SIG-M5 (cell line): ENCODE measurements at places on chromosomes 5 and 9.

- no peak for DNase-seq
Measured at GRCh38 chr9:122348288-122348777, 22.5 kb upstream of the PTGS1 start.

DNA sequence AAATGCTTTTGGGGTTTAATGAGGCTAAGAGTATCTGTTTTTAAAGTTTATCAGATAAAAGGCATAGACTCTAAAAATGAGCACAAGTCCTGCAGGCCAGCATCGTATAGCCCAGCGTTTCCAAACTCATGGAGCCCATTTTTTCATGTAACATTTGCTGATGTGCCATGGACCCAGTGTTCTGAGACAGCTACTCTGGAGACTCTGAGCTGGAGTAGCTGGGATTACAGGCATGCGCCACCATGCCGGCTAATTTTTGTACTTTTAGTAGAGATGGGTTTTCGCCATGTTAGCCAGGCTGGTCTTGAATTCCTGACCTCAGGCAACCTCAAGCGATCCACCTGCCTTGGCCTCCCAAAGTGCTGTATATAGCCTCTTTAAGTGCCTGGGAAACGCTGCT is 15.8 kb downstream of the GLRX start:
- DNase-seq = no peak

DNA sequence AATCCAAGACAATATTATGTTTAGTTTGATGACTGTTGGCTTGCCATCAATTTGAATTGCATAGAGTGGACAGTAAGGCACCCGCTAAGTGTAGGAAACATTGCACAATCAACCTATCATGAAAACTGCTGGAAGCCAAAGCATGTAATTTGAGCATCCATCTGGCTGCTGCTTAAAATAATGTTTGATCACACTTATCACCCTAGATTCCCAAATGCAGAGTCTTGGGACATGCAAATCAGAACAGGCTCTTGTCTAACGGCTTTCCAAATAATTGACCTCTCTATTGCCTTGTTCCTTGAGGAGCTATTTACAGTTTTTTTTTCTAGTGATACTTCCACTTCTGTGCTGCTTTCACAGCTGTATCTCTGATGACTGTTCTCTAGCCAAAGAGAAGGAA is 342.1 kb downstream of the PRR16 start:
- no peak for DNase-seq

DNA sequence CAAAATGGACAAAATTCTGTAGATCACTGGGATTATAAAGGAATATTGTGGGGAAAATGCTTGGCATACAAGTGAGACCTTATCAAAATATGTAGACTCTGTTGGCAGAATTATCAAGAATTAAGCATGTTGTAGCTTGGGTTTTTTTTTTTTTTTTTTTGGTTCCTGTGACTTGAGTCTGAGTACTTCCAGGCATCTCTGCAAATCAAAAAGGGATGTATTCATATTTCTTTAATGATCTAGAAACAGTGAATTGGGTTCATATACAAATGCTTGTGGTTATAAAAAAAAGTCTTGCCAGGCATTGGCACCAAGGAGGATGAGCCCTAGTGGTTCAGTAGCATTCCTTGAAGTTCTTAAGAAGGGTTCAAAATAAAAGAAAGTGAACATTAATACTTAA is 292.2 kb downstream of the ARHGAP26 start:
- no peak for DNase-seq

DNA sequence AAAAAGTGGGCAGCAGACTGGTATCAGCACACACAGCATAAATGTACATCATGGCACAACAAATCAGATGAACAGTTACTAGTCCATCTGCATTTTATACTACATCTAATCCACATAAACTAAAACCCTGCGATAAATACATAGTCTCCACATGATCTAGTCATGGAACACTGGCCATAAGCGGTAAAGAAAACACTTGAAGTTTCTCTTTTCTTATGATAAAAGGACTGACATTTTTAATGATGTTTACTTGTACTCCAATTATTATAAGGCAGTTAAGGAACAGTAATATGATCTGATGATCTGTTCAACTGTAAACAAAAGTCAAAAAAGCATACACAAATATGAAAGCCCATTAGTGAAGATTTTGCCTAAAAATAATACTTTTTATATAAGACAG is 112.5 kb downstream of the MPDZ start:
- no peak for DNase-seq

DNA sequence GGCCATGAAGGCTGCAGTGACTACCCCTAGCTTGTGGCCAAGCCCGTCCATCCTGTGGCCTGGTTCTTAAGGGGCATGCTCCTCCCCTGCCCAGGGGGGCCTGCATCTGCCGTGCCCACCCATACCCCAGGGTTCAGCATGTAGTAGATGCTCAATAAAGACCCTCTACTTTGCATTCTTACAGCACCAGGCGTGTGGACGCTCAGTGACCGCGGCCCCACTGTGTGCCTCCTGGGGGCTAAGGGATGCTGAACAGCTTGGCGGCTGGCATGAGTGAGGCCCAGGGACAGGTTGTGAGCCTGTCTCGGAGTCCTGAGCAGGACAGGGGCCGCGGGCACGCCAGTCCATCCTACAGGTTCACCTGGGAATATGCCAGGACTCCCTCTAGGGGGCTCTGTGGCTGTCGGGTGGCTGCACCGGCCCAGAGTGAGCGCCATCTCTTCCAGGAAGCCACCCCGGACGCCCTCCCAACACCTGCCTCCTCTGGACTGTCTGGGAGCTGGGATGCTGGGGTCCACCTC is 9.1 kb downstream of the NOTCH1 start:
- DNase-seq = no peak

- DNase-seq = no peak
Measured at GRCh38 chr9:1404940-1405339, 354.8 kb downstream of the DMRT2 start.

DNA sequence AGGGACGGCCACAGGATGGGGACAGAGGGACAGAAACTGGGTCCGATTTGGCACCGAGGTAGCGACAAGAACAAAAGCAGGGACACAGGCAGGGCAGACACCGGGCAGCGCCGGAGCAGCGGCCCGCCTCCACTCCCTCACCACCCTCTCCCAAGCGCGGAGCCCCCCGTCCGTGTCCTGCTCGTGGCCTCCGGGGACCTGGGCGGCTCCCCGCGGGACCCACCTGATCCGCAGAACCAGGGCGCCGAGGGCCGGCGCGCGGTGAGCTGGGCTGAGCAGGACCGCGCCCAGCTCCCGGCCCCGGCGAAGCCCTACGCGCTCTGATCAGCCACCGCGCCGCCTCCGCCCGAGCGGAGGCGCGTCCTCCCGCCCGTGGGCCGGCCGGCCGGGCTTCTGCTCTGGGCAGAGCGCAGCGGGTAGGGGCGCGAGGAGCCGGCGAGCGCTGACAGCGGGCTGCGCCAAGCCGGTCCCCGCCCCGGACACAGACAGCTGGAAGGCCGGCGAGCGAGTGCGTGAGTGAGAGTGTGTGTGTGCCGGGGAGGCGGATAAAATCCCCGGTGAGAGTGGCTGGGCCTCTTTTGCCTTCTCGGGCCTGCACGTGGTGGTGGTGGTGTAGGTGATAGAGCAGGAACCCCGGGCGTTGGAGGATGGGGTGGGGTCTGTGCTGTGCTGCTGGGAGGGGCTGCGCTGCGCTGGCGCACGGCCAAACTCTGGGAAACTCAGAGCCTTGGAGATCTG is at the start of gene GGTA1:
GGTA1 (minus strand) TSS at position 418 of the 738 bp plus-strand sequence. CDS start 31,922 bp downstream, outside the sequence.
- DNase-seq = no peak

- no peak for DNase-seq
Measured at GRCh38 chr9:73525350-73525749, 373.7 kb downstream of the ANXA1 start.

DNA sequence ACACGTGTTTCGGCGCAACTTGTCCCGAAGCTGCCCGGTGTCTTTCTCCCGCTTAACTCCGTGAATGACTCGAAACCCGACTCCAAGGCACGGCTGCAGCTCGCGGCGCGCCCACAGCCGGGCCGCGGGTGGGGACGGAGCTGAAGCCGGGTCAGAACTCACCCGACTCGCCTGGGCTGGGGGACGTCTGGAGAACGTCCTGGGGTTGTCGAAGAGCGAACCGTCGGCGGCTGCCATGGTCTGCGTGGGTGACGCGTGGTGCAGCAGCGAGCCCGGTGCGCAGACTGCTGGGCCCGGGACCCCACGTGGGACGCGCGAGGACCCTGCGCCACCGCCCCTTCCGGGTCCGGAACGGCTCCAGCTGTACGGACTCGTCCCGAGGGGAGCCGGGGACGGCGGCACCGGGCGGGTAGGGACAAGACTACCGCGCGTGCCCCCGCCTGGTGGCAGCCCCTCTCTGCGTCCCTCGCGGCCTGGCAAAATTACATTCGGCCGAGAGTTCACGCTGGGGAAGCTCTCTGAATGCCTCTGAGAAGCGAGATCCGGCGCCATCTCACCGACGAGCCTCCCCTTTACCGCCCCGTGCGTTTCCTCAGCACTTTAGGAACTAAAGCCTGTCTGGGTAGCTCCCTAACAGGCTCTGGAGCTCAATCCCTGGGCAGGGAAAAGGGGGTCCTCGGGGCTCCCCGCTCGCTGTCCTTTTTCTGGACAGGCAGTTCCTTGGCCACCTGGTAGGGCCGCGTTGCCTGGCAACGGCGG is at the start of gene DDX31:
DDX31 (minus strand) TSS at position 286 of the 759 bp plus-strand sequence; CDS start at position 237, 49 bp downstream.
- no peak for DNase-seq

GRCh38 chr5:115578657-115579056 is 23.6 kb downstream of the TICAM2 start:
- no peak for DNase-seq

- no peak for DNase-seq
Measured at GRCh38 chr5:78050888-78051287, 243.6 kb downstream of the AP3B1 start.

GRCh38 chr5:80357671-80358070 is 37.9 kb downstream of the SPZ1 start:
- no peak for DNase-seq

DNA sequence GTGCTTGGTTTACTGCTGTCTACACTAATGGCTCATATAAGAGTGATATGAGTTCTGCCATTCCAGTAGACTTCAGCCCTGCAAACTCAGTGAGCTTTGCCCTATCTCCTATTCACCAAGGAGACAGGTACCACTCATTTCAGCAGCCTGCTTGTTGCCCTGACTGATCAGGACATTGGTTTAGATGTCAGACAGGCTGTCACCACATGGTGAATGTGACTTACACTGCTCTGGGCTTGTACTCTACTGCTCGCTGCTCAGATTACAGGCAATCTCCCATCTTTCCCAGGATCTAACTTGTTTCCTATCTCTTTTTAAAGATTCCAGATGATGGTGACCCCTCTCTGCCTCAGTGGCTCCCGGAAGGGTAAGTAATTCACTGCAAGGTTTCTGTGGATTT is 123.3 kb upstream of the RUSC2 start:
- no peak for DNase-seq

- DNase-seq = no peak
Measured at GRCh38 chr9:133235549-133236222, 26.6 kb upstream of the OBP2B start.

DNA sequence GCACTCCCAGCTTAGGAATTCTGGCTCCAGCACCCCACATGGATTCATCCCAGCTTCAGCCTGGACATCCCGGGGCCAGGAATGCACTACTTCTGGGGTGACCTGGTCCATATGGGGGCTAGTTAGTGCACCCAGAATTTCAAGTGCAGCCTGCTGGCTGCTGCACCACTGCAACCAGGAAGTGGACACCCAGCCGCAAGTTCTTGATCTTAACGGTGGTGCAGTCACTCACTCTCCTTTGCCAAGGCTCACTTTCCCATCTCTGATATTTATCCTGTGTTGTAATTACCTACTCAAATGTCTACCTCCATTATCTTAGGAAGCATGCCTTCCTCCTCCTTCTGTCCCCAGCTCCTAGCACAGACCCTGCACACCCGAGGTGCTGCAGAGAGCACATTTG is 26.2 kb upstream of the RAB14 start:
- no peak for DNase-seq

GRCh38 chr5:32018476-32019436 is 155.4 kb downstream of the GOLPH3 start:
- no peak for DNase-seq

GRCh38 chr5:154312576-154312975 is 122.0 kb downstream of the GALNT10 start:
- no peak for DNase-seq

DNA sequence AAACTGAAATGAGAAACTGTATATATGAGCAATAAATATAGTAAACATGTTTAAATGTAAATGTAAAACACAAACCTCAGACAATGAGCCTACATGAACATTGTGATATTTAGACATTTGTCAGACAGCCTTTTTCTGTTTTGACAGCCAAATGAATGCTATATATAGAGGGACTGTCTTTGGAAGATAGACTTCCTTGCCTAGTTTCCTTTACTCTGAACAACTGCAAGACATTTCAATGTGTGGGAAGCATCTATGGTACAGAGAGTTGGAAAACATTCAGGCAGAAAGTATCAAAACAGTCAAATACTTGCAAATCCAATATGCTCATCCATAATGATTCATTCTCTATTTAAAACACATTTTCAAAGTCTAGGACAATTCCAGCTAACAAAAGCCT is 31.7 kb upstream of the TUSC1 start:
- DNase-seq = no peak

DNA sequence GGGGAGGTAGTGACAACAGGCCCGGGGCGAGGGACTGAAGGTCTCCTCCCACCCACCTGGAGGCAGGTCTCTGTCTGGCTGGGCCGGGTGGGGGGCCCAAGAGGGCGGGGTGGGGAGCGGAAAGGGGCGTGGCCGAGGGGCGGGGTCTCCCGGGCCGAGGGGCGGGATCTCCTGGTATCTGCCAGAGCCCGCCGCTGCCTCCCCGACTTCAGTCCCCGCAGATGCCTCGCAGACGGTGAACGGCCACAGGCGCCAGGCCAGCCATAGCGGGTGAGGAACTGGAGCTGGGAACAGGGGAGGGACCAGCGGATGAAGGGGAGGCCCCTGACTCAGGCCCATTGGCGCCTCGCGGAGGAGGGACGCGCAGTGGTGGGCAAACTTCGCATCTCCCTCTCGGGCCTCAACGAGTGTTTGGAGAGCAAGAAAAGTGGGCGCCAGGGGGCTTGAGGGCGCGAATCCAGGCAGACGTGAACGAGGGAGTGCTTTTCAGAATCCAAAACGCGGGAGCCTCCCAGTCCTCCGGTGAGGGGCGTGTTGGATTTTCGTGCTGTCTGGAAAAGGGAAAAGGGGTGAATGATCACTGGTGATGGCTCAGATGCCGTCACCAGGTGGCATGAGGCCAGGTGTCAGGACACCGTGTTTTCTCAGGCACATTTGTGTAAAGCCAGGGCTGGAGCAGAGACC is at the start of gene ADGRD2:
ADGRD2 (plus strand) TSS at position 211 of the 684 bp plus-strand sequence. CDS start 1,216 bp downstream, outside the sequence.
- DNase-seq = no peak
